Right atrium auricular region (tissue), 2 donors: ENCODE measurements at places on chromosomes 6 and 20. TPM values are rescaled to one million over a fixed set of nuclear protein-coding genes. Genes with fewer than 3 reads are reported as not detected.

DNA sequence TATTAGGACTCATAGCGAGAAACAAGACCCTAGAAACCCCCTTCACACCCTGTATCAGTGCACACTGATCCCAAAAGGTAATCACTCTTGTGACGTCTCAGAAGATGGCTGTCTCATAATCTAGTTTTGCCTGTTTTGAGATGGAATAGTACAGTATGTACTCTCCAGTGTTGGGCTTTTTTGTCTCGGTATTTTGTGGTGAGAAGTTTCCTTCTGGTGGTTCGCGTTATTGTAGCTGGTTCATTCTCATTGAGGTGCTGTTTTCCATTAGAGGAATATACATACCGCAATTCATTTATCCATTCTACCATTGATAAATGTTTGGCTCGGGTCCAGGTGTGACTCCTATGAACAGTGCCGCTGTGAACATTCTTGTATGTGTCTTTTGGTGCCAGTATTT lies 27.9 kb upstream of the MAP3K4 start:
- no peak overlapping the region for H3K27ac ChIP-seq
- DNase-seq: no peak
- H3K27me3 ChIP-seq: no peaks in the 10 kb centered on the region
- H3K4me3 ChIP-seq: no peak overlapping the region
- no peaks in the 10 kb centered on the region for H3K36me3 ChIP-seq

DNA sequence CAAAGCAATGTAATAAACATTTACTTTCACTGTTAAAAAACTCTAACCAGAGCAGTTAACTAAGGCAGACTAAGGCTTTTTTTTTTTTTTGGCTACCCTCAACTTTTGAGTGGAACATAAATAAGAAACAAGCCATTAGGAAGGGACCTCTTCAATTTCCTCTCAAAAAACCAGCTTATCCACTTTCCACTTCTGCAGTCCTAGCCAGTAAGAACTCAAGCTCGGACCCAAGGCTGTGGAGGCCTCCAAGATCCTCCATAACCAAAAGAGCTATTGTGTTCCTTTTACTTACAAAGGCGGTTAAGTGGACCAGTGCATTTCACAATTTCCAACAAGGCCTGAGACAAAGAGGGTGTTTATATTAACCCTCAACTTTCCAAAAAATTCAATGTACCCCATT lies 5.3 kb downstream of the KCNK5 start:
- H3K27me3 ChIP-seq: peaks cover 2% of the 10 kb centered on the region
- DNase-seq: no peak
- no peak overlapping the region for H3K4me3 ChIP-seq
- no peaks in the 10 kb centered on the region for H3K4me1 ChIP-seq
- no peak overlapping the region for H3K27ac ChIP-seq

GRCh38 chr20:47113362-47114109 lies 218.9 kb downstream of the EYA2 start:
- no peaks in the 10 kb centered on the region for H3K27me3 ChIP-seq
- DNase-seq: no peak
- H3K27ac ChIP-seq: no peak overlapping the region
- H3K4me1 ChIP-seq: no peaks in the 10 kb centered on the region
- no peaks in the 10 kb centered on the region for H3K36me3 ChIP-seq

DNA sequence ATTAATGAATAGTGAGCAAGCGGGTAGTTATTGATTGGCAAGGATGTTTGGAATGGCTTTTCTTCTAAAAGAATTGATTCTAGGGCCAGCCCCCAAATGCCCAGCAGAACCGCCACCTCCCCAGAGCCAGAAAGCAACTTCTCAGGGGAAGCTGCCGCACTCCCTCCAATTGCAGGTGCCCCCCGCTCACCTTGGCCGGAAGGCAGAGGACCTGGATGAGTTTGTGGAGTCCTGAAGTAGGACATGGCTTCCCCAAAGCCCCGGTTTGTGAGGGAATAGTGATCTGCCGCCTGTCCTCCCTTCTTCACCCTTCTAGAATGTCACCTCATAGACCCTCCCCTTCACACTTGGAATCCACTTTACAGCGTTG lies at the start of gene SPATA25:
SPATA25 (minus strand) TSS at position 277 of the 370 bp plus-strand sequence; CDS start at position 245, 32 bp downstream.
- DNase-seq: no peak
- H3K27ac ChIP-seq: no peak within 1 kb of the TSS
- peaks cover 9% of the 10 kb centered on the region for H3K36me3 ChIP-seq
- no peak within 1 kb of the TSS for H3K4me3 ChIP-seq

- DNase-seq: no peak
- H3K4me3 ChIP-seq: no peak overlapping the region
- H3K27ac ChIP-seq: no peak overlapping the region
- H3K4me1 ChIP-seq: no peaks in the 10 kb centered on the region
- no peaks in the 10 kb centered on the region for H3K36me3 ChIP-seq
Observed at GRCh38 chr20:52751571-52751970, 220.6 kb upstream of the TSHZ2 start.

DNA sequence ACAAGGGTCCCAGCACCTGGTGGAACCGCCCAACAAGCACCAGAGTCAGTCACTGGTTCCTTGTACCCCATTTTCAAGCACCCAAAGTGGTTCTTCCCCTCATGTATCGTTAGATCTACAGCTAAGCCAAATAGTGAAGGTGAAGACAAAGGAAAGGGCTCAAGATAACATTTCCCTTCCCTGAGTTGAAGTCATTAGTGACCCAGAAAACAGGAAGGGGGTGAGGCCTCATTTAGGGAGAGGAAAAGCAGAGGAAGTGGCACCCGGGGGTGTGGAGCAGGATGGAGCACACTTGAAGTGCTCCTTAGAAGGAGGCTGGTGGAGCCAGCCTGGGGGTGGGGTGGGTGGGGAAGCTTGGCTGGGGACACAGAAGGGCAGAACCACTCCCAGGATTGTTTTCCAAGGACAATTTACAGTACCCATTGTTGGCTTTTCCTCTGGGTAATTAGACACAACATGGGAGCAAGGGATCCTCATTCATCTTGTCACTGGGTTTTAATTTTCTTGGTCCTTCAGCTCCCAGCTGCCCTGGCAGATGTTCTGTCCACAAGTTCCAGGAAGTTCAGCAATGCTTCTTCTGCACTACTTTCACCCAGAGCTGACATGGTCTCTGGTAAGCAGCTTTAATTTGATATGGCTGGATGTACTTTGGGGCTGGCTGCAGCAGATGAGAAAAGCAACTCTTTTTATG lies 73.3 kb upstream of the CD93 start:
- DNase-seq: peak; percentile 59
- H3K4me1 ChIP-seq: no peaks in the 10 kb centered on the region
- peak overlapping the region; percentile 63 for H3K27ac ChIP-seq
- no peak overlapping the region for H3K4me3 ChIP-seq
- H3K36me3 ChIP-seq: no peaks in the 10 kb centered on the region
- no peaks in the 10 kb centered on the region for H3K27me3 ChIP-seq

DNA sequence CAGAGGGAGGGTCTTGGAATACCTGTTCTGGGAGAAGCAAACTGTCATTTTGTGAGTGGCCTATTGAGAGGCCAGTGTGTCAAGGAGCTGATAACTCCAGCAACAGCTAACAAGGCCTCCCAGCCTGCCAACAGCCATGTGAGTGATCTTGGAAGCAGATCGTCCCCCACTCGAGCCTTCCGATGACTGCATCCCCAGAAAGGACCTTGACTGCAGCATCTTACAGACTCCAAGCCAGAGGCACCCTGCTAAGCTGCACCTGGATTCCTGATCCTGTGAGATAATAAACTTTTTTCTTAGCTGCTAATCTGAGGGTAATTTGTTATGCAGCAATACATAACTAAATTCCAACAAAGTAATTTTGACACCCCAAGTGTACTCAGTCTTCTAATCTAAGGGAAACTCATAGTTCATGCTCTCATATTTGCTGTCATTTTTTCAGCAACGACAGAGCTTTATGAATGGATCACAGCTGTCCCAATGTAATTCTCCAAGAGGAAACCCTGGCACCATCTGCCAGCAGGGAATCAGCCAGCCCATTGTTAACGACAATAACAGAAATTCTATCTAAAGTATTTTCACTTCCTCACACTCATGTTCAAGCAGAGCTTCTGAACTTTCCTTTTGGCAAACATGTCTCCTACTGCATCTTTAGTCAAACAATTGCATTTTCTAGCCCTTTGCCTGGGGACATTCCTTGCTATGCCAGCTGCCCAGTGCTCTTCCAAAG lies 470.2 kb upstream of the BTBD3 start:
- no peaks in the 10 kb centered on the region for H3K36me3 ChIP-seq
- no peaks in the 10 kb centered on the region for H3K27me3 ChIP-seq
- no peak for DNase-seq
- no peaks in the 10 kb centered on the region for H3K4me1 ChIP-seq
- H3K4me3 ChIP-seq: no peak overlapping the region

Gene CLDN20
- total RNA-seq: not detected
